ENCODE measurements at places on chromosomes 16 and 17.

GRCh38 chr17:61400717-61401388 is 1.2 kb downstream of the TBX2 start:
- no peak for DNase-seq

GRCh38 chr17:18185832-18186626 is 2.4 kb downstream of the ALKBH5 start:
- no peak for DNase-seq

DNA sequence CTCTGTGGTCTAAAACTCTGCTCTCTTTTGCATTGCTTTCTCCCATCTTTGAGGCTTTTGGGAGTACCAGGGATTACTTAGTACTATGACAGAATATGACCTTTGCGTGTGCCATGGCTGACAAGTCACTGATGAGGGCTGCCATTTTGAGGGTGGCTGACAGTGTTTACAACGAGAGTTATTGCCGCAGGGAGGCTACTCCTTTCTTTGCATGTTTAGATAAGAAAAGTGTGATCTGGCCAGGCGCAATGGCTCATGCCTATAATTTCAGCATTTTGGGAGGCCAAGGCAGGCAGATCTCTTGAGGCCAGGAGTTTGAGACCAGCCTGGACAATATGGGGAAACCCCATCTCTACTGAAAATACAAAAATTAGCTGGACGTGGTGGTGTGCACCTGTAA is 77.5 kb downstream of the GSG1L start:
- DNase-seq = no peak

GRCh38 chr17:40123811-40124114 is 2.0 kb downstream of the MSL1 start:
- DNase-seq = no peak

DNA sequence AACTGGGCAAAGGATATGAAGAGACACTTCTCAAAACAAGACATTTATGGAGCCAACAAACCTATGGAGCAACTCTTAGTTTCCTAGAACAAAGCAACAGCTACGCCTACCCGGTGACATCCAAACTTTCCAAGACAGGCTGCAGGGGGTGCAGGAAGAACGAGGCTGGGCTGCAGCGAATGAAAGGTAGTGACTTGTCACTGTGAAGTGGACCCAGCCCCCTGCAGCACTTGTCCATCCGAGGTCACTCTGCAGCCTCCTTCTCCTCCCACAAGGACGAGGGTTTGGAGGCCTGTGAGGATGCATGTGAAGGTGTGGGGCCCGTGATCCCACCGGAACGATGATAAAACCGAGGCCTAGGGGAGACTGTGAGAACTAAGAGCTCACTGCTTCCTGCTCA is 192.6 kb upstream of the RPL38 start:
- DNase-seq = no peak

DNA sequence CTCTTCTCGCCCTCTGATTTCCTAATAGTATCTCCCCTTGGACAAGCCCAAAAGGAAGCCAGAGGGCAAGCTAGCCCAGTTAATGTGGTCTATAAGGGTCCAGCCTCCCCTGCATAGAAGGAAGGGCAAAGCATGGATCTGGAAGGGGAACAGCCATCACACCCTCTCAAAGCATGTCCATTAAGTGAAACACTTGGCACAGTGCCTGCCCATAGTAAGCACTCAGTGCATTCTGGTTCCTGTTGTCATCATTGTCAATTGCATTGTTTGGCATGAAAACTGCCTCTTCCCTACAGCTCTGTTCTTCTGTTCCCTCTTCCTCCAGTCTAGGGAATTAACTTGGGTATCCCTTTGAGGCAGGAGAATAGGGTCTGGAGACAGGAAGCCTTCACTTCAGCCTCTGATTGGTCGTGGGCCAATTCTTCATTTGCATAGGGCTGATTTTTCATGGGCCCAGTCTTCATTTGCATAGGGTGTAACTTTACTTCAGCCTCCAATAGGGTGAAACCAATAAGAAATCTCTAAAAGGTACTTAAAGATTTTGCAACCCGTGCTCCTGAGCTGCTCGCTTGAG is 81.4 kb downstream of the C17orf67 start:
- no peak for DNase-seq

DNA sequence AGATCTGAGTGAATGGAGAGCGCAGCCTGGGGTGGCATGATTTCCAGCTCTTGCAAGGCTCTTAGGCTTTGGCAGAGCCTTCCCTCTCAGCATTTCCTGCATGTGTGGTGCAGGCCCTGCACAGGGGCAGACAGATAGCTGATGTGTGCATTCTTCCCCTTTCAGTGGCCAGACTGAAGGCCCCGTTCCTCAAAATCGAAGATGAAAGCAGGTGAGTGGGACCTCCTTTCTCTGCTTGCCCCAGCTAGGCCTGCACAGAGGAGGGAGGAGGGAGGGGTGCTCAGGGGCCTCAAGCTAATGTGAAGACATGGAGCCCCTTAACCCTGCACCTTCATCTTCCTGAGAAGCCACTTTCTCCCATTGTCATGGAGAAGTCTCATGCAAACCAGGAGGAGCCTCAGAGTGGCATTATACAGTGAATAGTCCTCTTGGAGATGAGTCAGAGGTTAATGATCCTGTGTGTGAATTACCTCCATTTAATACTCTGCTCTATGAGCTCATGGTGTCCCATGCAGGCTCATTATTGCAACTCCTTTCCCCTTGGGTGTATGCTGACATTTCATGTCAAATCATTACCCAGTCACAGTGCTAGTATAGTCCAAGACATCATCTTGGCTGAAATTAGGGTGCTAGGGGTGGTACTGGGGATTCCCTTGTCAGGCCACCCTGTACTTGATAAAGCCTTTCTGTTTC is 20.4 kb upstream of the ADAM11 start:
- no peak for DNase-seq

DNA sequence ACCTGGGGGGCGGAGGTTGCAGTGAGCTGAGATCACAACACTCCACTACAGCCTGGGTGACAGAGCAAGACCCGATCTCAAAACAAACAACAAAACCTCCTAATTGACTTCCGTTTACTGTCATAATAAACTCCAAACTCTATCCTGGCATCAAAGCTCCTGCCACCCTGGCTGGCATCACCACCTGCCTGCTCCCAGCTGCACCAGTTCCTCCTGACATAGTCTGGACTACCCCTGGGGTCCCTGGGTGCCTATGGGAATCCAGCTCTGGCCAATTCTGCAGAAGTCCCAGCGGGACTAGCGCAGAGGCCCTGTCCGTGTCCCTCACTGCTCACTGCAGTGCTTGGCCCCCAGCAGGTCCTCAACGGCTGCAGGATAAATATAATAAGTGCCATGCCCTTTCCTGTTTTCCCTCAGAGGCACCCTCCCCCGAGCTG is 723 bp downstream of the NTHL1 start:
- DNase-seq = no peak

- no peak for DNase-seq
These were observed 109.9 kb upstream of the TBX2 start for GRCh38 chr17:61289408-61290385.

- no peak for DNase-seq
These were observed at the start of gene KRTAP16-1 for GRCh38 chr17:41308918-41309359. Gene KRTAP16-1 (minus strand): TSS chr17:41309309. CDS start chr17:41309253, 56 bp downstream.

- peak; percentile 16 for DNase-seq
These were observed 27.8 kb upstream of the MEIOC start for GRCh38 chr17:44628243-44629188.

GRCh38 chr17:935485-935884 is 44.1 kb downstream of the NXN start:
- DNase-seq = no peak

- DNase-seq = no peak
These were observed 19.3 kb downstream of the ARHGAP23 start for GRCh38 chr17:38447502-38448085.

DNA sequence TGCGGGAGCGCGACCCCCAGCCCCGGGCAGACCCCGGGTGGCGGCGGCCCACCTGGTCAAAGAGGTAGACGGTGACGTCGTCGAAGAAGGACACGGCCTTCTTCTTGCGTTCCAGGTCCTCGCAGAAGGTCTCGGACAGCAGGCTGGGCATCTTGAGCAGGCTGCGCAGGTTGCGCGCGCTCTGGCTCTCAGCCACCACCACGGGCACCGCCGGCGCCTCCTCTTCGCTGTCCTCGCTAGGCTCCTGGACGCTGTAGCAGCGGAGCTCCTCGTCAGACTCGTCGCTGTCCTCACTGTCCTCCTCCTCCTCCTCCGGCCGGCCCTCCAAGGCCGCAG is 45.2 kb upstream of the PVALEF start:
- DNase-seq = no peak

- no peak for DNase-seq
These were observed 256.2 kb downstream of the PARN start for GRCh38 chr16:14373896-14374295.

GRCh38 chr17:41278176-41278955 is 2.9 kb downstream of the KRTAP9-7 start:
- DNase-seq = no peak

GRCh38 chr17:34366529-34367107 is 3.6 kb upstream of the CCL1 start:
- DNase-seq = no peak

DNA sequence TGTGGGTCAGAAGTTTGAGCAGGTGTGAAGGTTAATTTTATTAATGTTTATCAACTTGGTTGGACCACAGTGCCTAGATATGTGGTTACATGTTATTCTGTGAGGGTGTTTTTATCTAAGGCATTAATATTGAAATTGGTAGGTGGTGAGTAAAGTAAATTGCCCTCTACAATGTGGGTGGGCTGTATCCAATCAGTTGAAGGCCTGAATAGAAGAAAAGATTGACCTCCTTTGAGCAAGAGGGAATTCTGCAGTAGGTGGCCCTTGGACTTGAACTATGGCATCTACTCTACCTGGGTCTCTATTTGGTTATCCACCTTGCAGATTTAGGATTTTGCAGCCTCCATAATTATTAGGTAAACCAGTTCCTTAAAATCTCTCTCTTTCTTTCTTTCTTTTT is 356.8 kb upstream of the EEF2KMT start:
- no peak for DNase-seq

- no peak for DNase-seq
These were observed 40.3 kb upstream of the DDX52 start for GRCh38 chr17:37683454-37683984.

- DNase-seq = no peak
These were observed 65.5 kb downstream of the IQCK start for GRCh38 chr16:19783363-19784182.

GRCh38 chr17:50903604-50904517 is 37.7 kb upstream of the TOB1 start:
- DNase-seq = no peak

- no peak for DNase-seq
These were observed 365.7 kb downstream of the SEC14L1 start for GRCh38 chr17:77506371-77506991.

GRCh38 chr17:61567045-61567802 is 23.8 kb downstream of the NACA2 start:
- DNase-seq = no peak

DNA sequence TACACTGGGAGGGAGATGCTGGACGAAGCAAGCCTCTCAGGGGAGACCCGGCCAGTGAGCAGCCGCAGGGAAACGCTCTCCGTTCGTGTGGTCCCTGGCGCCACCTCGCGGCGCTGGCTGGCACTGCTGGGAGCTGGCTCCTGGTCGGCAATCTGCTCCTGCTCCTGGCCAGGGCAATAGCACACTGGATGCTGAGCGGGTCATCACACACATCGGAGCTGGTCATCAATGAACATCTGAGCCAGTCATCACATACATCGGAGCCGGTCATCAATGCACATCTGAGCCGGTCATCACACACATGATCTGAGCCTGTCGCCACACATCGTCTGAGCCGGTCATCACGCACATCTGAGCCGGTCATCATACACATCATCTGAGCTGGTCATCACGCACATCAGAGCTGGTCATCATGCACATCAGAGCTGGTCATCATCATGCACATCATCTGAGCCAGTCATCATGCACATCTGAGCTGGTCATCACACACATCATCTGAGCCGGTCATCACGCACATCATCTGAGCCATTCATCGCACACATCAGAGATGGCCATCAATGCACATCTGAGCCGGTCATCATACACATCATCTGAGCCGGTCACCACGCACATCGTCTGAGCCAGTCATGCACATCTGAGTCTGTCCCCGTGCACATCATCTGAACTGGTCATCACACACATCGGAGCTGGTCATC is 217.3 kb downstream of the RBFOX3 start:
- peak; percentile 76 for DNase-seq

GRCh38 chr17:19656851-19657581 is 8.5 kb downstream of the ALDH3A2 start:
- DNase-seq = no peak

DNA sequence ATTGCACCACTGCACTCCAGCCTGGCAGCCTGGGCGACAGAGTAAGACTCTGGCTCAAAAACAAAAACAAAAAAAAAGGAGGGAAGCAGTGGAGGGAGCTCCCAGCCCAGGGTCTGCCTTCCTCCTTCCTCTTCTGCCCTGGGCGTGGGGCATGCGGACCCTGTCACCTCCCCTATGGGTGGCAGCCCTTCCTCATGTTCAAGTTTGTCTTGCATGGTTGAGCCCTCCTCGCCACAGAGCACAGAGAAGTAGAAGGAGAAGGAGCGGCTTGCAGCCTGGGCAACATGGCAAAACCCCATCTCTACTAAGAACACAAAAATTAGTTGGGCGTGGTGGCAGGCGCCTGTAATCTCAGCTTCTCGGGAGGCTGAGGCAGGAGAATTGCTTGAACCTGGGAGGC is 21.4 kb upstream of the TIMP2 start:
- DNase-seq = no peak

GRCh38 chr17:66283971-66284370 is 18.4 kb upstream of the PRKCA start:
- DNase-seq = no peak

DNA sequence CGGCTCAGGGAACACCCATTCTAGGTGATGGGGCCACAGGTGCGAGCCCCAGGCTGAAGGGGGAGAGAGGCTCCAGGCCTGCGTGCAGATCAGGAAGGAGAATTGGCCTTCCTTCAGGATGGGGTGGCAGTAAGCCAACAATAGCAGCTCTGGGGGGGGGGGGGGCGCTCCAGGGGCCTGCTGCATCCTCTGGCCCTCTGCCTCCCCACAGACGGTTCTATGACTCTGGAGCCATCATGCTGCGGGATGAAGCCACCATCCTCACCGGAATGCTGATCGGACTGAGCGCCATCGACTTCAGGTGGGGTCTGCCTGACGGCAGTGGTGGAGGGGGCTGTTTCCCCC is 6.1 kb downstream of the RUNDC3A start:
- DNase-seq = no peak

- DNase-seq = no peak
These were observed 123.9 kb downstream of the XYLT1 start for GRCh38 chr16:17346621-17347569.

- DNase-seq = no peak
These were observed 6.1 kb downstream of the DNAI2 start for GRCh38 chr17:74280093-74280513.

- no peak for DNase-seq
These were observed 68.7 kb downstream of the ARSG start for GRCh38 chr17:68359791-68360535.

- no peak for DNase-seq
These were observed 19.5 kb downstream of the MRM3 start for GRCh38 chr17:801660-802059.

DNA sequence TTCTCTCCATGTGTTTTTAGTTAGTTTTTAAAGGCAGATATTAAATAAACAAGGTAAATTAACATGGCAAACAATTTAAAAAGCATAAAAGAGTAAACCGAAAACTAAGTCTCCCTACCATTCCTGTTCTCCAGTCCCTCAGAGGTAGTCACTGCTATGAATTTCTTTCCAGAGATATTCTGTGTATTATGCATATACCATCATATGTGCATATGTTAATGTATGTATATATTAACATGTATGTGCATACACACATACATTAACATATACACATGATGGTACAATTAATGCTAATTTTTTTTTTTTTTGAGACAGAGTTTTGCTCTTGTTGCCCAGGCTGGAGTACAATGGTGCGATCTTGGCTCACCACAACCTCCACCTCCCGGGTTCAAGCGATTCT is 32.5 kb downstream of the TANGO6 start:
- no peak for DNase-seq

GRCh38 chr16:21524068-21524751 is 75.2 kb upstream of the METTL9 start:
- DNase-seq = no peak

Data from amygdala (tissue), 56 donors.